Progenitor cell of endocrine pancreas (in vitro differentiated cells): ENCODE measurements at places on chromosomes 6 and 20.

DNA sequence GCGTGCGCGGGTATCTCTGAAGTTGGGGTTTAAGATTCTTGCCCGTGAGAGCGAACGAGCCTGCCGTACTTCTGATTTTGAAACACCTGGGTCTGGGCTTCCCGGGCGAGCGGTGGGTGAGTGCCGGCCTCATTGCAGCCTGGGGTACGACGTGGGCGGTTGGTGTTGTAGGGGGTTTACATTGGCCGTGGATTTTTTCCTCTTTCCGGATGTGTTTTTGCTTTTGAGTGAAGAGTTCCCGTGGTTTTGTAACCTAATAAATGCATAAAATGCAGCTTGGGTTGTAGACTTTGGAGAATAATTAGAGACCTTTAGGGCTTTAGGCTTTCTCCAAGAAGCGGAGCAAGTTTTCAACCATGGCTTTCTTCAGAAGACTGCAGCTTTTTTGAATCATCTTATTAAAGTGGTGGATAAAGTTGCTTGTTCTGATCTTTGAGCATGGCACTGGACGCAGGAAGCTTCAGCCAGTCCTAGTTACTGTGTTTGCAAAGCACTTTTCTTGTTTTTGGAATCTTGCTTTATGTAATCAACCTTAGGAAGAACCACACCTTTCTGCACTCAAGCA is 314 bp downstream of the FARS2 start:
- no peak for DNase-seq

DNA sequence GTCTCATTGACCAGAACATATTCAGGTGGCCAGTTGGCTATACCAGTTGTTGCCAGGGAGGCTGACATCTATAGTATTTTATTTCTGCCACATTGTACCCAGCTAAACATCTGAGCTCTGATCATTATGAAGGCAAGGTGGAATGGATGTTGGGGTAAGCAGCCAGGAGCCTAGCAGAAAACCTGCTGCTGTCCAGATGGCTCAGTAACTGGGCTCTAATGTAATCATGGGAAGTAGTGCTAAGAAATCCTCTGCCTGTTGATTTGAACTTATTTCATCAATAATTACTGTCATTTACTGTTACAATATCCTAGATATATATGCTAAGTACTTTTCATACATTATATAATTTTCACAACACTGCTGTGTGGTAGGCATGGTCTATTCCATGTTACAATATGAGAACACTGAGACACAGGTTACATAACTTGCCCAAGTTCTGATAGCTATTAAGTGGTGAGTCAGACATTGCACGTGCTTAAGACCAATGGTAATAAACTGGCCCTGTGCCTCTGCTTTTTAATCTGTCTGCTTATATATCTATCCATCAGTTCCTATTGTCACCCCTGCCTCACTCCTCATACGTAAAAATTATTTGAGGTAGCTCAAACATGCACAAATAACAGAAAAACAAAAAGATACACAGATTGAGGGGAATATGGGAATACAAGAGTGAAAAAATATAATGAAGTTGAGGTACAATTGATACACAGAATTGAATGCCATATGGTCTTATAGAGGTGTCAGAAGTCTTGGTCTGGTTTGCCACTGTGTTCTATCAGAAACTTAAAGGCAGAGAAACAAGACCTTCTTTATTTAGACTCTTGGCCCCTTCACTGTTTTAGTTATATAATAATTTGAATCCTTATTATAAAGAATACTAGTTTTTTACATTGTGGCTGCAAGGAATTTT is 25.2 kb downstream of the TBPL1 start:
- no peak for DNase-seq

DNA sequence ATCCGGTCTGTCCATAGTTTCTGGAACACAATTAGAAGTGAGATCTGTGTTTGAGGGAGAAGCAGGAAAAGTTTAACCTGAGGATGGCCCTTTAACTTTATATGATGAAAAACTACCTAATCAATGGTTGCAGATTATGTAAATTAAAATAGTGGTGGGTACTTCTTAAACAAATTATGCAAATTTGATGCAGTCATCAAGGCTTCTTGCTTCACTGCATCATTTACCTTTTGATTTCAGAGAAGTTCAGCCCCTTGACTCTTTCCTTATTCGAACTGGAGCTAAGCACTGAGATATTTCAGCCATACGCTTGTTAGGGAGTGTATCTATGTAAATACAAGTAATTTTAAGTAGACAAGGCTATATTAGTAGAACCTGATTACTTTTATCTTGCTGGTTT is 73.8 kb downstream of the JARID2 start:
- no peak for DNase-seq

GRCh38 chr6:83707829-83708545 is 914 bp downstream of the SNAP91 start:
- DNase-seq: peak; percentile 13

- DNase-seq: no peak
Measured at GRCh38 chr20:20549704-20550103, 162.7 kb downstream of the RALGAPA2 start.

DNA sequence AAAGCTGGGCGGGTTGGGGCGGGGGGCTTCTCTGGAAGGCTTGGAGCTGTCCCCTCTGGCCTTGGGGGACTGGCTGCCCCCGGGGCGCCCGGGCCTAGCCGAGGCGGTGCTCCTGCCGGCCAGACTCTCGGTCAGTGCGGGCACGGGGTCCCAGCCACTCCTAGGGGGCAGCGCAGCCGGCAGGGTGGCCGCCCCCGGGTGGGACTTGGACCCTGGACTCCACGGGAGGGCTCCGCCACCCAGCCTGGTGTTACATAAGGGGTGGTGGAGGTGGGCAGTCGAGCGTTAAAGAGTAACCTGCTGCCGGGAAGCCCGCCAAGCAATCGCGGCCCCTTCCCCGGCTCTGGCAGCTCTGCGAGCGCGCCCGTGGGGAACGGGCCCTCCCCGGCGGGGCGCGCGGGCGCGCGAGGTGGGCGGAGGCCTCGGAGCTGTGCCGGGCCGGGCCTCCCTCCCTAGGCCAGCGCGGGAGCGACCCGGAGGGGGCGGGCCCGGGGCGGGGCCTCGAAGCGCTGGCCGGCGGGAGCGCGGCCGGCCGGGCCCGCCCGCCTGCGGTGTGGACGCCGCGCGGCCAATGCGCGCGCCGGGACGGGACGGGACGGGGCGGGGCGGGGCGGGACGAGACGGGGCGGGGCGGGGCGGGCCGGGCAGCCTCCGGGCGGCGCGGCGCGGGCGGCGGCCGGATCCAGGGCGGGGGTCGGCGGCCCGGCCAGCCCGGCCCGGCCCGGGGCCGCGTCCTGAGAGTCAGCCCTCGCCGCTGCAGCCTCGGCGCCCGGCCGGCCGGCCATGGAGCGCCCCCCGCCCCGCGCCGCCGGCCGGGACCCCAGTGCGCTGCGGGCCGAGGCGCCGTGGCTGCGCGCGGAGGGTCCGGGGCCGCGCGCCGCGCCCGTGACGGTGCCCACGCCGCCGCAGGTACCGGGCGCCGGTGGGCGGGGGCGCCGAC is at the start of gene SLC2A4RG:
Gene SLC2A4RG (plus strand): TSS at position 647 of the 940 bp plus-strand sequence. CDS start 137 bp downstream, at position 784.
- peak; percentile 51 for DNase-seq

GRCh38 chr6:148502773-148503135 is 160.1 kb downstream of the SASH1 start:
- DNase-seq: no peak

- no peak for DNase-seq
Measured at GRCh38 chr6:150684714-150685459, 85.2 kb downstream of the PLEKHG1 start.

GRCh38 chr20:37319151-37319671 is 26.7 kb upstream of the SRC start:
- DNase-seq: no peak

DNA sequence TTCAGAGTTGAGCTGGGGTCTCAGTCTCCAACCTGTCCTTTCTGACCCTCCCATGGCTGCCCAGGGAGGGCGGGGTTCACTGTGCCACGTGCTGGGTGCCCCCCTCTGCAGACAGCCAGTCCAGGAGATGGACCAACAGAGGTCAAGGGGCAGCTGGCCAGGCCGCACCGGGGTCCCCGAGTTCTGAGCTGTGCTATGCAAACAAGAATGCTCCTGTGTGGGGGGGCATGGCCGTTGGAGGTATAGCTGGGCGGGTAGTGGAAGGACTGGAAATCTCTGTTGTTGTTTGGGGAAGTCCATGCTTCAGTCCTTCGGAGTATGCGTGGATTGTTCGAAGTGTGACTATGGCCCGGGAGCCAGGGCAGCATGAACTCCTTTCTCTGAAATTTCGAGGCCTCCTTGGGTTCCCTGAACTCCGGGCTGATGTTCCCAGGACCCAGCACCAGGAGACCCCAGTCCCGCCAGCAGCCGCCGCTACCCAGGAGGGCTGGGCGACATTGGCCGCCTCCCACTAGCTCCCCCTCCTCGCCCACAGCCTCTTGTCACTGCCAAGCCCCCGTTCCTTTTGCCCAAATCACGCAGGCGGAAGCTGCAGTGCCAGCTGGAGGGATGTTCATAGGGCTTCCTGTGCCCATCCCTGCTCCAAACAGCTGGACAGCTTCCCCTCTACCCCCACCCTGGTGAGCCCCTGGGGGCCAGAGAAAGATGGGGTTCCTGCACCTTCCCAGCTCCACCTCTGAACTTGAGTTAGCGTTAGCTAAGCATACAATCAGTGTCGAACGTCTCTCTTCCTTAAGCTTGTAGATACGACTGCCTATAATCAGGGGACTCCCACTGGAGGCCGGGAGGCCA is 126.6 kb downstream of the TAF4 start:
- no peak for DNase-seq

- no peak for DNase-seq
Measured at GRCh38 chr20:9200620-9201019, 131.7 kb downstream of the PLCB4 start.

DNA sequence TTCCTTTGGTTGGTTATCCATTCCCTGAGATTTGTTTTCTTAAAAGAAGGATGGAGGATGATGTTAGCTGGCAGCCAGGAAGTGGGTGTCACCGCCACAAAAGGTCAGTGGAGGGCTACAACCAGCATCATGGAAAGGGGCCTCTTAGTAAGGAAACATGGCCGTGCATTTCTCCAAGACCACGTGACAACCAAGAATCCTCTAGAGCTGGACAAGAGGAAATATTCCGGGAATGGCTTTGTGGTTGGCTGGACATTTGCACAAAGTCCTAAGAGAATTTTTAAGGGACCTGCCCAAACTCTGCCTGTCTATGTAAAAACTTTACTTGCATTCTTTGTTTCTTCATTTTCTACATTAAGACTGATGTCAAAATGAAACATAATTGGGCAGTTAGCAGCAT is 399.9 kb upstream of the MARCKS start:
- no peak for DNase-seq

GRCh38 chr6:41625442-41625841 is 12.8 kb upstream of the MDFI start:
- no peak for DNase-seq

GRCh38 chr20:18188434-18188833 is 50.8 kb downstream of the KAT14 start:
- no peak for DNase-seq

DNA sequence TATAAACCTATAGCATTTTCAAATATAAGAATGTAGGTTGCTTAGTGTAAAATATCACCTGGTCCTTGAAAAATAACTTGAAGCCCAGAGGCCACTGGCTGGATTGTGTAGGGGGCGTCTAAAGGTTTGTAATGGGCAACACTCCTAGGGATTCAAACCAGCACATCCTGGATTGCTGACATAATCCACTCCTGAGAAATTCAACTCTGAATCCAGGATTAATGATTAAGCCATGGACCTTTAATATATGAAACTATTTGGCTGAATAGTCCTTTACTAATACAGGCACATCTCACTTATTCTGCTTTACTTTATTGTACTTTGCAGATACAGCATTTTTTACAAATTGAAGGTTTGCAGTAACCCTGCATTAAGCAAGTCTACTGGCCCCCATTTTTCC is 160.8 kb downstream of the UBE3D start:
- no peak for DNase-seq

DNA sequence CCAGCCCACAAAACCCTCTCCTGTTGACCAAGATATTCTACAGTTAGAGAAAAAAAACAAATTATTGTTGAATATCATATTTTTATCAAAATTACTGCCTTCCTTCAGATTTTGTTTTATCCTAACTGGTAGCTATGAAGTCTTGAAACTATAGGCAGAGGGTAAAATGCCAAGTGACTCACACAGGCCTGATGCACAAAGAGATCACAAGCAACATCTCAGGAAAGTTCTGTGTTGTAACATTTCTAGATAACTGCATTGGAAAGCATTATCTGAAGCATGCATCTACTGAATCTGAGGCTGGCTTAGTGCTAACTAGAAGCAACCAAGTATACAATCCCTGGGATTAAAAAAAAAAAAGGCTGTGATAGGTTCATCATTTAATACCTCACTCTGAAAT is 134.2 kb downstream of the PKHD1 start:
- no peak for DNase-seq
